Kidney (tissue), 22 donors: ENCODE measurements at places on chromosomes 7 and 10. TPM values are rescaled to one million over a fixed set of nuclear protein-coding genes. Genes with fewer than 3 reads are reported as not detected.

The GRID2IP gene
- 0.76 TPM for total RNA-seq

The OPTN gene
- total RNA-seq: 55.0 TPM

The EN2 gene
- 0.13 TPM for total RNA-seq

The HMX3 gene
- not detected for total RNA-seq

The PRLHR gene
- total RNA-seq: not detected

The GPR15LG gene
- 0.44 TPM for total RNA-seq

The ZNF736 gene
- 24.5 TPM for total RNA-seq

The PPP1R17 gene
- total RNA-seq: not detected

The PPRC1 gene
- 32.1 TPM for total RNA-seq

The PAX4 gene
- total RNA-seq: not detected

The TMEM184A gene
- total RNA-seq: 11.0 TPM

The SFRP5 gene
- total RNA-seq: 0.31 TPM

The MYOF gene
- total RNA-seq: 134 TPM

The SFXN2 gene
- total RNA-seq: 17.3 TPM

The FANK1 gene
- 13.4 TPM for total RNA-seq

The METTL27 gene
- 19.3 TPM for total RNA-seq

The ACSM6 gene
- not detected for total RNA-seq

The CNNM2 gene
- total RNA-seq: 10.9 TPM

The AGAP9 gene
- total RNA-seq: 10.3 TPM

The LBX1 gene
- total RNA-seq: not detected

The NUPR2 gene
- total RNA-seq: 10.3 TPM

The HOGA1 gene
- 28.8 TPM for total RNA-seq

The ZPBP gene
- total RNA-seq: 0.22 TPM

The GJD4 gene
- not detected for total RNA-seq

The ANKRD26 gene
- total RNA-seq: 9.3 TPM

The ST8SIA6 gene
- 0.91 TPM for total RNA-seq

The BTBD16 gene
- total RNA-seq: 1.2 TPM

The CRPPA gene
- total RNA-seq: 5.9 TPM

The BHLHA15 gene
- total RNA-seq: 3.1 TPM

The NME8 gene
- total RNA-seq: 0.44 TPM

The AKR1C4 gene
- not detected for total RNA-seq

The SORBS1 gene
- total RNA-seq: 91.7 TPM

The SPDYE5 gene
- not detected for total RNA-seq

The CYP2C9 gene
- 2.9 TPM for total RNA-seq

The SLC16A12 gene
- total RNA-seq: 38.8 TPM

The PRSS1 gene
- not detected for total RNA-seq

The GLI3 gene
- total RNA-seq: 11.1 TPM

The C1QL3 gene
- total RNA-seq: not detected

The CAMK1D gene
- 13.7 TPM for total RNA-seq

The BPGM gene
- 21.2 TPM for total RNA-seq

The DYNC1I1 gene
- 2.6 TPM for total RNA-seq

The CALML3 gene
- total RNA-seq: not detected

The MKX gene
- 1.3 TPM for total RNA-seq

The PPP1R9A gene
- 25.7 TPM for total RNA-seq

The FBXL13 gene
- 4.8 TPM for total RNA-seq

The SPDYE6 gene
- not detected for total RNA-seq

The MSS51 gene
- 2.4 TPM for total RNA-seq

The CCZ1B gene
- total RNA-seq: 64.2 TPM

The NUTM2D gene
- total RNA-seq: 9.0 TPM

The NKX6-2 gene
- total RNA-seq: 2.5 TPM

The WEE2 gene
- total RNA-seq: 0.06 TPM

The ZNF488 gene
- total RNA-seq: 0.09 TPM

The PVRIG gene
- 3.2 TPM for total RNA-seq

The TAS2R5 gene
- 2.5 TPM for total RNA-seq

The LIPN gene
- total RNA-seq: 0.41 TPM

The PLAC9 gene
- total RNA-seq: 31.4 TPM

The STAM gene
- total RNA-seq: 26.1 TPM
